ENCODE measurements at places on chromosomes 2 and 18.

- peak; percentile 74 for DNase-seq
These were observed 15.2 kb downstream of the FBXO41 start for GRCh38 chr2:73268830-73269685.

DNA sequence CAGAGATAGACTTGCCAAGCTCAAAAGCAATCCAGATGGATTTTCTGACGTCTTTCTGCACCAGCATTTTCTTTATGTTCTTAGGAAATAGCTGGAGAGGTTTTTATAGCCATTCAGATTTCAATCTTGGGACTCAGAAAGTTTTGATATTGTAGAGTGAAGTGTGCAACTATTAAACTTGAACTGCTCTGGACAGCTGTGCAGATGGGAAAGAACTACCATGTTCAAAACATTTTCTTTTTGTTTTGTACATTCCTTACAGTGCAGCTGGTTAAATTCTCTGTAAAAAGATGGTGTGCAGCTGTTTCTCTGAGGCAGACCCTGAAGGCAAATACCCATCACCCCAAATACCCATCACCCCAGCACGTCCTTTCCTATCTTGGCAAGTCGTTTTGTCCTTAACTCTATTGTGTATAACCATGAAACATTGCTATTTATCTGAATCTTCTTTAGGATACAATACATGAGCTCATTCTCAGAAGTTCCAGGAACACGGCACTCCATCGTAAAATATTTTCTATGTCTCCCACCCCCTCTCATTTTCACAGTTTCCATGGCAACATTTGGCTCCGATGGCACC lies 38.8 kb downstream of the AQP4 start:
- DNase-seq = no peak

GRCh38 chr18:58314284-58314683 lies 270.3 kb downstream of the NEDD4L start:
- no peak for DNase-seq

DNA sequence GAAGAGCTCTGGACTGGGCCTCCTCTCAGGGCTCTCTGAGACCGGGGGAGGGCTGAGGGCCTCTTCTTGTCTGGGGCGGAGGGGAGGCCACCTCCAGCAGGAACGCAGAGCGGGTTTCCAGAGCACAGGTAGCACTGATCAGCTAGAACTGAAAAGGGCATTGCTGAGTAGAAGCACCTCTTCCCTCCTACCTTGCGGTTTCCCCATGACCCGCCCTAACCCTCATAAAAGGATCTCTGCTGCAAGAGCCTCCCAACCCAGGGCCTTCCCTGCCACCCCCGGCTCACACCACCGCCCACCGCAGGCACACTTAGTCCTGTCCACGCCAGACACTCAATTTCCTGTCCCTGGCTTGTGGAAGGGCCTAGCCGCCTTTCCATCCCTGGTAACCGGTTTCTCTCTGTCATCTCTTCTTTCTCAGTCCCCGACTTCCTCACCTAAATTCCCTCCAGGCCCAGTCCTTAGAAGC lies 966 bp downstream of the ADCY3 start:
- DNase-seq = peak; percentile 56
